ENCODE measurements at places on chromosomes 5 and 9.

GRCh38 chr9:73470766-73471165 is 319.1 kb downstream of the ANXA1 start:
- DNase-seq: no peak

- DNase-seq: no peak
These were observed 17.9 kb downstream of the HSD17B4 start for GRCh38 chr5:119470105-119470763.

GRCh38 chr5:61069150-61069549 is 93.1 kb downstream of the SMIM15 start:
- no peak for DNase-seq

- no peak for DNase-seq
These were observed 247.8 kb downstream of the PBX3 start for GRCh38 chr9:125995006-125995405.

- DNase-seq: no peak
These were observed 53.4 kb downstream of the GAS1 start for GRCh38 chr9:86893811-86894490.

GRCh38 chr9:31740705-31741104 is 643.7 kb upstream of the ACO1 start:
- no peak for DNase-seq

Measured in T-helper 22 cell (primary cell).